Trophoblast cell (in vitro differentiated cells and primary cell): ENCODE measurements at places on chromosomes 6 and 20.

DNA sequence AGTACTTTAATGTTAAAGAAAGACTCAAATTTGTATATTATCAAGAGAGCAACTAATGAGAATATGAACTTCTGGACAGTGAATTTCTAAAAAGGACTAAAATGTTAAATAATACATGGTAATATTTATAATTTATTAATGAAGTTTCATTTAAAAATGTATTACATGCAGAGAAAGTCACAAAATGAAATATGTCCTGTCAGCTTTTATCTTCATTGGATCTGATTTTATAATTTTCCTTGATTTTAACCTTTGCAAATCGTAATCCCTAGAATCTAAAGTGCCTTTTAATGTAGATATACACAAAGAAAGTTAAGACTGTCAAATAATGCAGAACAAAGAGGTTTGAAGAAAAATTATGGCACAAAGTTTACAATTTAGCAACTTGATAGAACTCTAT, 16.4 kb downstream of the ANKEF1 start:
- no peaks in the 10 kb centered on the region for H3K36me3 ChIP-seq
- H3K4me1 ChIP-seq = no peaks in the 10 kb centered on the region
- no peak overlapping the region for H3K27ac ChIP-seq

GRCh38 chr6:119627908-119628669, 278.5 kb upstream of the MAN1A1 start:
- H3K4me1 ChIP-seq = peaks cover 2% of the 10 kb centered on the region
- no peak overlapping the region for H3K4me3 ChIP-seq
- H3K27ac ChIP-seq = peak overlapping the region; percentile 74
- H3K27me3 ChIP-seq = no peaks in the 10 kb centered on the region

DNA sequence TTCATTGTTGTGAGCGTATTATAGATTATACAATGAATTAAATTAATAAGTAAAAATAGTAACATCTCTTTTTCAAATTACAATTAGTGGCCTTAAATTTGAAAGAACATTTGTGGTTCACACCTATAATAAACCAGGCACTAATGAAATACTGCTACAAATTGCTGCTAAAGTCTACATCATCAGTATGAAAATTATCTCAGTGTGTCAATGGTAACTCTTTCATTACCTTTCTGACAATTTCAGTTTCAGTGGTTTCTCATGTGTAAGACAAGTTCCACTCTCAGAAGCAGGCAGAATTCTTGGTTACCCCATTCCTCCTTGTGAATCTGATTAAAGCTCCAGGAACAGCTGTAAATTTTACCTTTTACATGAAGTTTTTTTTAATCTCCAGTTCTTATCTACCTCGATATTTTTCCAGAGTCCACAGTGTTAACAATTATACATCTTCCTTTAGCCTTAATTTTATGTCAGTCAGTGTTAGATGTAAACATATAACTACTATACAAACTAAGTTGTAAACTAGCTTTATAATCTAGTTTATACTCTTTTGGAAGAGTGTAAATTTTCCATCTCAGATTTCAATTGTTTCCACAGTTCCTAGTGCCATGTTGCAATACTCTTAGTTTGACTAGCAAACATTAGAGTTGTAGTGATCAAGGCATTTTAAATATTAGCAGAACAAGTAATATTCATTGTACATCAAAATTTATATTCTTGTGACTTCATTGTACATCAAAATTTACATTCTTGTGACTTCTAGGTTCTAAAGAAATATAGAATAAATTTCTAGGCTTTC, 1038.4 kb downstream of the EPHA7 start:
- no peaks in the 10 kb centered on the region for H3K4me1 ChIP-seq
- no peaks in the 10 kb centered on the region for H3K27me3 ChIP-seq
- DNase-seq = no peak
- no peak overlapping the region for H3K27ac ChIP-seq

- no peak overlapping the region for H3K4me3 ChIP-seq
- no peaks in the 10 kb centered on the region for H3K36me3 ChIP-seq
- H3K27me3 ChIP-seq = no peaks in the 10 kb centered on the region
- H3K4me1 ChIP-seq = no peaks in the 10 kb centered on the region
These were observed 9.8 kb downstream of the SLC17A5 start for GRCh38 chr6:73644030-73644429.

GRCh38 chr6:89204096-89204495, 13.1 kb downstream of the GABRR1 start:
- peak; percentile 46 for DNase-seq
- no peaks in the 10 kb centered on the region for H3K36me3 ChIP-seq
- no peak overlapping the region for H3K27ac ChIP-seq
- H3K4me1 ChIP-seq = no peaks in the 10 kb centered on the region

DNA sequence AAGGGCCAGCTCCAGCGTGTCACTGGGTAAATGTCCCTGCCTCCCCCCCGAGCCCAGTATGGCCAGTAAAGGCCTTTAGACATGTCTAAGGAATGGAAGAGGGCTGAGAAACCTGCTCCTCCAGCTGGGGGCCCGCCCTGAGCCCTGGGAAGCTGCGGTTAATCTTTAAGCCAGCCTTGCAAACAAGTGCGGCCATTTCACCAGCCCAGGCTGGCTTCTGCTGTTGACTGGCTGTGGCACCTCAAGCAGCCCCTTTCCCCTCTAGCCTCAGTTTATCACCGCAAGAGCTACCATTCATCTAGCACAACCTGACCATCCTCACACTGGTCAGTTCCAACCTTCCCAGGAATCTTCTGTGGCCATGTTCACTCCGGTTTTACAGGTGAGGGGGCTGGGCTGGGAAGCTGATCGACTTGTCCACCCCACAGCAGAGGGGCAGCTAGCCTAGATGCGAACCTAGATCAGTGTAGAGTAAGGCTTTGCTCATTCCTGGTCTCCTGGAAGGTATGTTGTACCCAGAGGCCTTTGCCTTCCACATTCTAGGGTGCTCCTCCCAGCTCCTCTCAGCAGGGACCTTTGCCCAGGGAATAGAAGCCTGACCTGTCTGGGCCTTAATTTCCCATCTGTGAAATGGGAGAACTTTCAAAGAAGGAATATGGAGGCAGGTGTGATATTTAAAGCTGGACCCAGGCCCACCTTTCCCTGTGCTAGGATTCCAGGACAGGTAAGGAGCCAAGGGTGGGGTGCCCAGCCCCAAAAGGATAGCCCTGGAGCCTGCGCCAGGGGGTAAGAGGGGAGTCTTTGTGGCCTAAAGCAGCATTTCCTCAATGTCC, 1.2 kb upstream of the SRC start:
- H3K4me3 ChIP-seq = peak overlapping the region; percentile 20
- peaks cover 56% of the 10 kb centered on the region for H3K4me1 ChIP-seq
- peak; percentile 83 for DNase-seq

GRCh38 chr6:159080217-159080976, 35.6 kb upstream of the TAGAP start:
- no peaks in the 10 kb centered on the region for H3K27me3 ChIP-seq
- no peak overlapping the region for H3K27ac ChIP-seq
- no peaks in the 10 kb centered on the region for H3K36me3 ChIP-seq
- no peak overlapping the region for H3K4me3 ChIP-seq
- no peaks in the 10 kb centered on the region for H3K4me1 ChIP-seq
- no peak for DNase-seq

DNA sequence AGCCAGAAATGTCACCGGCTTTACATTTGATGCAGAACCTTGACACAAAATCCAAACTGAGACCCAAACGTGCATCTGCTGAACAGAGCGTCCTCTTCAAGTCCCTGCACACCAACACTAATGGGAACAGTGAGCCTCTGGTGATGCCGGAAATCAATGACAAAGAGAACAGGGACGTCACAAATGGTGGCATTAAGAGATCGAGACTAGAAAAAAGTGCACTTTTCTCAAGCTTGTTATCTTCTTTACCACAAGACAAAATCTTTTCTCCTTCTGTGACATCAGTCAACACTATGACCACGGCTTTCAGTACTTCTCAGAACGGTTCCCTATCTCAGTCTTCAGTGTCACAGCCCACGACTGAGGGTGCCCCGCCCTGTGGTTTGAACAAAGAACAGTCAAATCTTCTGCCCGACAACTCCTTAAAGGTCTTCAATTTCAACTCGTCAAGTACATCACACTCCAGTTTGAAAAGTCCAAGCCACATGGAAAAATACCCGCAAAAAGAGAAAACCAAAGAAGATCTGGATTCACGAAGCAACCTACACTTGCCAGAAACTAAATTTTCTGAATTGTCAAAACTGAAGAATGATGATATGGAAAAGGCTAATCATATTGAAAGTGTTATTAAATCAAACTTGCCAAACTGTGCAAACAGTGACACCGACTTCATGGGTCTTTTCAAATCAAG, 108.4 kb downstream of the RTN4IP1 start:
- DNase-seq = no peak
- no peaks in the 10 kb centered on the region for H3K36me3 ChIP-seq
- H3K4me3 ChIP-seq = no peak overlapping the region
- no peak overlapping the region for H3K27ac ChIP-seq
- no peaks in the 10 kb centered on the region for H3K4me1 ChIP-seq
- H3K27me3 ChIP-seq = no peaks in the 10 kb centered on the region

- DNase-seq = peak; percentile 40
- H3K4me3 ChIP-seq = no peak overlapping the region
- no peaks in the 10 kb centered on the region for H3K27me3 ChIP-seq
- no peak overlapping the region for H3K27ac ChIP-seq
- H3K4me1 ChIP-seq = peaks cover 37% of the 10 kb centered on the region
- no peaks in the 10 kb centered on the region for H3K36me3 ChIP-seq
These were observed 2.0 kb downstream of the TRAM2 start for GRCh38 chr6:52574709-52575501.
